ENCODE measurements at places on chromosomes 1 and 21.

- no peak for DNase-seq
These were observed 14.2 kb downstream of the UTP11 start for GRCh38 chr1:38026592-38027200.

DNA sequence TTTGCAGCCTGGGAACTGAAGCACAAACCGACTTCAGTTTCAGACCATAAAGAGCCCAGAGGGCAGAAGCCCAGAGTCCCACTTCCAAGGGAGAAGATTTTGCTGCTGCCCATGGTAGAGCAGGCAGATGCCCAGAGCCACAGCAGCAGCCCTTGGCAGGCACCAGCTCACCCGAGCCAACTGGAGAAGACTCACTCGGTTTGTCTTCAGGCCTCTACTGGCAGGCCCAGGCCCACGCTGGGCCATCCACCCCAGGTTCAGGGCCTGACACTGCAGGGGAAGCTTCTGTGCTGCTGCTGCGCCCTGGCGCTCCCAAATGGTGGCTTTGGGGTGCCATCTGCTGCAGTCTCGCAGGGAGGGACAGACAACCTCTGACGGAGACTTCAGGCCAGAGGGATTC is 33.3 kb downstream of the SLC66A1 start:
- DNase-seq, result no peak

- peak; percentile 80 for DNase-seq
These were observed at the start of gene BATF3 for GRCh38 chr1:212699625-212700222. BATF3 (minus strand) TSS chr1:212699840; CDS start chr1:212699762, 78 bp downstream.

GRCh38 chr21:31410499-31411131 is 66.6 kb upstream of the TIAM1 start:
- DNase-seq, result no peak

GRCh38 chr1:229378586-229379367 is 35.9 kb upstream of the CCSAP start:
- no peak for DNase-seq

DNA sequence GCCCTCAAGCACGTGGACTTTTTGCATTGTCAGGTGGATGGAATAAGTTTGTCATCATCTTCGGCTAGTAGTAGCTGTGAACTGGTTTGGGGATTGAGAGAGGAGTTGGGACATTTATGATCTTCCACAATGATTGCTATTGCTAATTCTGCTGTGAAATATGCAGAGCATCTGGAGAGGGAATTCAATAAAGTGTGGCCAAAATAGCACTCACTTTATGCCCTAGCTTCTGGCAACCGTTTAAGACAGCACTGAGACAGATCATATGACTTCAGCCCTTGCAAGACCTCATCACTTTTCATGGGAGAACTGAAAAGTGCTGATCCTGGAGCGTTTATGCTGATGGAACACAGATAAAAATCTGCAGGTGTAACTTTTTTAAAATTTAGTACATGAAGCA is 360.8 kb downstream of the GPATCH2 start:
- no peak for DNase-seq

- DNase-seq, result peak; percentile 77
These were observed 610 bp downstream of the WDR26 start for GRCh38 chr1:224433701-224434672.

DNA sequence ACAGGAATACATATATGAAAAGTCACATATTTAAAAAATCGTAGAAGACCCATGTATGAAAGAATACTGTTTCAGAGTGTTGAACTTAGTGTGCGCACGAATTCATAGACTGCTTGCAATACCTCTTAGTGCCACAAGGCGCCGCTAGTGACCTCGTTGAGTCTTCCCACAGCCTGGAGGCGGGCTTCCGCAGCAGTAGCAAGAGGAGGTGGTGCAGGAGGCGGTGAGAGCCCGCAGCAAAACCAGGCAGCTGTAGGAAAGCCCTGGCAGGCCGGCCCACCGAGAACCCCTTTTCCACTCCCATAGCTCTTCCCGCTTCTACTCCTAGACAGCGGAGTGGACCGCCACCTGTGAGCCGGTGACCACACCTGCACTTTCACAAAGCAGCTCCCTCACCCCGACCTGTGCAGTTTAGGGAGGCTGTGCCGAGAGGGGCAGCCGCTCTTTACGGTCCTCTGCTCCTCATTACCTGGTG is 23.5 kb downstream of the MTARC1 start:
- DNase-seq, result peak; percentile 88

GRCh38 chr1:23554481-23555269 is 4.6 kb downstream of the ID3 start:
- DNase-seq, result peak; percentile 94

DNA sequence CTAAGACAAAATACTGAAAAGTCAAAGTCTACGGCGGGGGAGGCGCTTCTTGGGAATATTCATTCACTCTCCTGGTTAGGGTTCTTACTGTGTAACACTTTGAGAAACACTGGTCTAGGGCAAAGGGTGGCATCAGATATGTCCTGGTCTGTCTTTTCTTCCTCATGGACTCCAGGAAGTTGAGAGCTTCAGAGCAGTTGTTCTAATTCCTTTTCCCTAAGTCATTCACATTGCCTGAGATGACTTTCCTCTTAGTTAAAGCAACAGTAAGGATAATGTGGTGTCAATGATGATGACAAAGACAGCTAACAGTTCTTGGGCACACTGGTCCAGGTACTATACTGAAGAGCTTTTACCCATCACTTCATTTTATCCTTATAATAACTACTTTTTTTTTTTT is 27.0 kb downstream of the FGGY start:
- no peak for DNase-seq

DNA sequence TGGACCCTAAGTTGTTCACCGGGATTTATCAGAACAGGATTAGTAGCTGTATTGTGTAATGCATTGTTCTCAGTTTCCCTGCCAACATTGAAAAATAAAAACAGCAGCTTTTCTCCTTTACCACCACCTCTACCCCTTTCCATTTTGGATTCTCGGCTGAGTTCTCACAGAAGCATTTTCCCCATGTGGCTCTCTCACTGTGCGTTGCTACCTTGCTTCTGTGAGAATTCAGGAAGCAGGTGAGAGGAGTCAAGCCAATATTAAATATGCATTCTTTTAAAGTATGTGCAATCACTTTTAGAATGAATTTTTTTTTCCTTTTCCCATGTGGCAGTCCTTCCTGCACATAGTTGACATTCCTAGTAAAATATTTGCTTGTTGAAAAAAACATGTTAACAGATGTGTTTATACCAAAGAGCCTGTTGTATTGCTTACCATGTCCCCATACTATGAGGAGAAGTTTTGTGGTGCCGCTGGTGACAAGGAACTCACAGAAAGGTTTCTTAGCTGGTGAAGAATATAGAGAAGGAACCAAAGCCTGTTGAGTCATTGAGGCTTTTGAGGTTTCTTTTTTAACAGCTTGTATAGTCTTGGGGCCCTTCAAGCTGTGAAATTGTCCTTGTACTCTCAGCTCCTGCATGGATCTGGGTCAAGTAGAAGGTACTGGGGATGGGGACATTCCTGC is 3.9 kb upstream of the OLFML3 start:
- DNase-seq, result no peak

DNA sequence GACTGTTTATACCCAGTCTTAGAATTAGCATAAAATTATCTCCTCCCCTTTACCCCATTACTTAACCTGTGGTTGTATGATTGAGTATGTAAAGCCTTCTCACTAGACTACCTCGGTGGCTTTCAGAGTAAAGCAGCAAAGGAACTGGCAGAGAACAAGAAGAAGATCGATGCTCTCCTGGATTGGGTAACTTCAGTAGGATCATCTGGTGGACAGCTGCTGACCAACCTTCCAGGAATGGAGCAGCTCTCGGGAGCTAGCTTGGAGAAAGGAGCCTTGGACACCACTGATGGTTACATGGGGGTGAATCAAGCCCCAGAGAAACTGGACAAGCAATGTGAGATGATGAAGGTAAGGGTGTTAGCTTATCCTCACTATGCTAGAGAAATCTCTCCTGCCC is 138.6 kb upstream of the BMP8A start:
- DNase-seq, result no peak

- DNase-seq, result no peak
These were observed 10.8 kb downstream of the TNNT2 start for GRCh38 chr1:201366696-201367095.

DNA sequence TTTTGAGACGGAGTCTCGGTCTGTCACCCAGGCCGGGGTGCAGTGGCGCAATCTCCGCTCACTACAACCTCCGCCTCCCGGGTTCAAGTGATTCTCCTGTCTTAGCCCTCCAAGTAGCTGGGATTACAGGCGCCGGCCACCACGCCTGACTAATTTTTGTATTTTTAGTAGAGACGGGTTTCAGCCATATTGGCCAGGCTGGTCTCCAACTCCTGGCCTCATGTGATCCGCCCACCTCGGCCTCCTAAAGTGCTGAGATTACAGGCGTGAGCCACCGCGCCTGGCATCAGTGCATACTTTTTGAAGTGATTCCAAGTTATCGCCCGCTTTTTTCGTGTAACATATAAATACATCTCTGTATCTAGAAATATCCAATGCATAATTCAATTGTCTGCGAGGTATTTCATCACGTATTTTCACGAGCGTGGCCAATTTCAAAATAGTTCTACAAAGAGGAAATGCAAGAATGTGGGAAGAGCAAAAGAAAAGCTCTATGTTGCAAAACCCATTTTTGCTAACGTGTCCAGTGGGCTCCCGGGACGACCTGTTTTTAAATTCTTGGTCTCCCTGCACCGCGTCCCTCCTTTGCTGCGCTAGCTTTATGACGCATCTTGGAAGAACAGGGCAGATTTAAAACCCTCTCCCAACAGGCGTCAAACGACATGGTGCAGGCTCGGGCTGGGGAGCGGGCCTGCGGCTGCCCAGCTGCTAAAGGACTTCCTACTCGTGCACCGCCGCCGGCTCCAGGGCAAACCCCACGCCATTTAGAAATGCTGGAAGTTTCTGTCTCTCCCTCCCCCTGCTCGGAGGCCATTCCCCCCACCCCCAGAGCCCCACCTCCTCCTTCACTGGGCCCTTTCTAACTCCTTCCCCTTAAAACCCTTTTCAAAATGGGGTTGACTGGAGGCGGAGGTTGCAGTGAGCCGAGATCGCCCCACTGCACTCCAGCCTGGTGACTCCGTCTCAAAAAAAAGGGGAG is 923 bp upstream of the IFNGR2 start:
- peak; percentile 88 for DNase-seq

- DNase-seq, result no peak
These were observed 162.9 kb upstream of the GJB5 start for GRCh38 chr1:34591751-34592629.

DNA sequence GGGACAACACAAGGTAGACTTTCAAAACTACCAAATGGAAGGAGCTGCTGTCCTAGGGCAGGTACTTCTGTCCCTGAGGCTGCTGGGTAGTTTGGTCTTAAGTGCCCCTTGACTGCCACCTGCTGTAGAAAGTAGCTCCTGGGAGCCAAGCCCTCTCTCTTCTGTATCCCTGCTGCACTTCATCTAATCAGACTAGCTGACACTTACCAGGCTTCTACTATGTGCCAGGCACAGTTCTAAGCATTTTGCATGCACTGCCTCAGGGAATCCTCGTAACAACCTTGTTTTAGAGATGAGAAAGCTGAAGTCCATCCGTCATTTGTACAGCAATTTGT is 15.9 kb upstream of the SRSF4 start:
- no peak for DNase-seq

- DNase-seq, result no peak
These were observed 64.3 kb upstream of the ADARB1 start for GRCh38 chr21:45010096-45010495.

- DNase-seq, result no peak
These were observed 5.0 kb downstream of the HAPLN2 start for GRCh38 chr1:156623946-156624813.

DNA sequence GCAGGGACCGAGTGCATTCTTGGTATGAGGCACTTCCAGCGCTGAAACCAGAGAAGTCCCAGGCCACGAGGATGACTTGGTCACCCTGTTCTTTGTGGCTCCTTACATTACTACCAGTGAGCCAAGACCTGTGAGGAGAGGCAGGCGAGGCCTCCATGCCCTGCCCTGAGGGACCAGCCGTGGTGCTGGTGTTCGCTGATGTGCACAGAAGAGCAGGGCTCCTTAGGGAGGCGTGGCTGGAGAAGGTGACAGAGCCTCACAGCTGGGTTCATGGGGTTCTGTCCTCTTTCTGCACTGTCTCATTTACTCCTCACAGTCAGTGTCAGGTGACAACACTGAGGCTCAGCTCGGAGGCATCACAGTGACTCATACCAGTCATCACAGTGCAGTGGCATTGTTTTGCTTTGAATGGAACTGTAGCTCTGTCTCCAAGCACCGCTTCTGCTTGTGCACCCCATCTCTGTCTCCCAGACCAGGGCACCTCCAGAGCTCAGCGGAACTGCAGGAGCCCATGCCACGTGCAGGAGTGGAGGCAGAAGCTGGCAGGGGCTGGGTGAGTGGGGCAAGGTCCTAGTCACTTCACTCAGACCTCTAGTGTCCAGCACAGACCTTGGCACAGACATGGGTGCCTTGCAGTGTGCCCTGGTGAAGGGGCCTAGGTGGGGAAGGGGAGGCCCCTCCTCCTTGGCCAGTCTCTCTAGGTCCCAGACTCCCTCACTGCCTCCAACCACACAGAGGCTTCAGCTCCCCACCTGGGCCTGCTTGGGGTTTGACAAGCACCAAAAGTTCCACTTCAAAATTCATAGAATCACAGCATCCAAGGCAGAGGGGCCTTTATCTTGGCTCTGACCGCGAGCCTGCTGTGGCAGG is 310.9 kb downstream of the MATN1 start:
- DNase-seq, result peak; percentile 68

DNA sequence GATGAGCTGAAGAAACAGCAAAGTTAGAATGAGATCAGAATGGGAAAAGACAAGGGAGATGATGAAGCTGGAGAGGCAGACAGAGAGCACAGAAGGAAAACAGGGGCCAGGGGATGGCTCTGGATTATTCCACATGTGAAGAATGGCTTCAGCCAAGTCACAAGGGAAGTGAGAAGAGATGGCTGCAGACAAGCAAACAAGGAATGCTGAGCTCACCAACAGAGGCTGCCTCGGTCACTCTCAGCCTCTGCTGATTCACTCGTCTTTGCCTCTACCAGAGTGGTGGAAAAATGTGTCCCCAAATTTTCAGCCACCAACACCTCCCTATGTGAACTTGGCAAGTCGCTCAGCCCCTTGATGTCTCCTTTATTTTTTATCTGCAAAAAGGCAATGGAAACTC is 46.7 kb downstream of the TRABD2B start:
- no peak for DNase-seq

DNA sequence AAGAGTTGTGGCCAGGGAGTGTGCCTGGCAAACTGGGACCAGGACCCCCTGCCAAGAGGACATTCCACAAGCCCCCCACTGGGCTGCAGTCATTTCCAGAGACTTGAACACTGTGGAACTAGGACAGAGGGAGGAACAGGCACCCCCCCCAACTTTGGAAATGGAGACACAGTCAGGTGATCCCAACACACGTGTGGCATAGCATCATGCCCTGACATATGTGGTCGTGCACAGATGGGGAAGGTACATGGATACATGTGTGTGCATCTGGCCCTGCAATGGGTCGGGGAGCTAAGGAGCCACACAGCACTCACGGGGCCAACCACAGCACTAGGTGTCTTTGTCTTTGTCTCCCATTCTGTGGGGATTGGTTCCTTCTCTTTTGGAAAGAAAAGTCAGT is 6.6 kb upstream of the TFF3 start:
- peak; percentile 45 for DNase-seq

DNA sequence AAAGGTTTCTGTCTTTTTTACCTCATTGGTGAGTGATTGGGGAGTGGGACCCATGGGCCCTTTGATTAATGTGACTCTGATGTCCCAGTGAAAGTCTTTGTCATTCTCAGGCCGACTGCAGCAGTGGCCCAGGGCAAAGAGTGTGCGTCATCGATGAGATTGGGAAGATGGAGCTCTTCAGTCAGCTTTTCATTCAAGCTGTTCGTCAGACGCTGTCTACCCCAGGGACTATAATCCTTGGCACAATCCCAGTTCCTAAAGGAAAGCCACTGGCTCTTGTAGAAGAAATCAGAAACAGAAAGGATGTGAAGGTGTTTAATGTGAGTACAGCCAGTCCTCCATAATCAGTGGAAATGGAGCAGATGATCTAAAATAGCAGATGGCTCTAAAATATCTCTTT is 19.4 kb downstream of the NTPCR start:
- DNase-seq, result no peak

All from coronary artery (tissue), 2 donors.